Islet precursor cell (in vitro differentiated cells): ENCODE measurements at places on chromosomes 7 and 10.

DNA sequence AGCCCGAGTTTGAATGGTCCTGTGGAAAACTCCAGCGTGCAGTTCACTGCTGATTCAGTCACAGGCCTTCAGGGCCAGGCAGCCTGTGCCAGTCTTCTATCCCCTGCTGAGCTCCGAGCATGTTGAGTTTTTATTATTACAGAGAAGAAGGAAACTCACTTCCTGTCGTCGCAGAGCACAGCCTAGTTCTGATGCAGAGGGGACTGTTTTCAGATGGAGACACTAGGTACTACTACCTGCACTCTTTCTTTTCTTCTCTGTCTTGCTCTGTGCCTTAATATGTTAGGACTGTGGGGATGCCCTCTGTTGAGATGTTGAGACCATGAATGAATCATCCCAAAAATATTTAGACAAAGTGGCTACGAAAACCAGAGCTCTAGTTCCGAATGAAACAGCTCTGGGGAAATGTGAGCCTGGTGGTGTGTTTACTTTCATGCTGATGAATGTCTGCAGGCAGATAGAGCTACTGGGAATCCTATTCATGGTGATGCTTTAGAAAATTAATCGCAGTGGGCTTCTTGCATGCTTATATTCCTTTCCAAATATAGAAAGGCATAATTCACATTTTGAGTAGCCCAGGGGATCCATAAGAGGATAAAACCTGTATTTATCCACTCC lies 29.6 kb downstream of the CASP7 start:
- peak; percentile 85 for DNase-seq

GRCh38 chr10:114045136-114046086 lies 1.7 kb downstream of the ADRB1 start:
- DNase-seq = peak; percentile 64

DNA sequence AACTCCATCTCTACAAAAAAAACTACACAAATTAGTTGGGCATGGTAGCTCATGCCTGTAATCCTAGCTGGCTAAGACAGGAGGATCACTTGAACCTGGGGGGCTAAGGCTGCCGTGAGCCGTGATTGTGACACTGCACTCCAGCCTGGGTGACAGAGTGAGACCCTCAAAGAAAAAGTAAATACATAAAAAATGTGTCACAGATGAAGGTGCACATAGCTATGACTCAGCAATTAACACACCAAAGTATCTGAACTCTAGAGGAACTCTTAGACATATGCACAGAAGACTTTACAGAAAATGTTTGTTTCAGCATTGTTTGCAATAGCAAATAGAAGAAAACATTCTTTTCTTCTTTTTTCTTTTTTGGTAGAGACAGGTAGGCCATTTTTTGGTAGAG lies 8.3 kb downstream of the C10orf62 start:
- no peak for DNase-seq

DNA sequence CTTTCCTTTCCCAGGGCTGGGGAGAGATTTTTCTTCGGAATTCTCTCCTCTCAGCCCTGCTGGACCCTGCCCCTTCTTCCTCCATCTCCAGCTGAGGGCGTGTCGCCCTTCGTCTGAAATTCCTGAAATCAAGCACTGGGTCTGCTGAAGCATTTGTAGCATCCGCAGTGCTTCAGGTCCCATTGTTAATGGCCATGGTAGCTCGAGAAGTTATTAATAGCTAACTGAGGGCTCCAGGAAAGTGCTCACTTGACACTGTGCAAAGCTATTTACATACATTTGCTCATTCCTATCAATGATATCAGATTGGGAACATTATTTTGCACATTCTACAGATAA lies 515 bp downstream of the FAM149B1 start:
- DNase-seq = no peak

- no peak for DNase-seq
These were observed 11.8 kb upstream of the PDCD4 start for GRCh38 chr10:110859973-110860376.

GRCh38 chr7:94571816-94572215 lies 62.2 kb downstream of the CASD1 start:
- DNase-seq = no peak

DNA sequence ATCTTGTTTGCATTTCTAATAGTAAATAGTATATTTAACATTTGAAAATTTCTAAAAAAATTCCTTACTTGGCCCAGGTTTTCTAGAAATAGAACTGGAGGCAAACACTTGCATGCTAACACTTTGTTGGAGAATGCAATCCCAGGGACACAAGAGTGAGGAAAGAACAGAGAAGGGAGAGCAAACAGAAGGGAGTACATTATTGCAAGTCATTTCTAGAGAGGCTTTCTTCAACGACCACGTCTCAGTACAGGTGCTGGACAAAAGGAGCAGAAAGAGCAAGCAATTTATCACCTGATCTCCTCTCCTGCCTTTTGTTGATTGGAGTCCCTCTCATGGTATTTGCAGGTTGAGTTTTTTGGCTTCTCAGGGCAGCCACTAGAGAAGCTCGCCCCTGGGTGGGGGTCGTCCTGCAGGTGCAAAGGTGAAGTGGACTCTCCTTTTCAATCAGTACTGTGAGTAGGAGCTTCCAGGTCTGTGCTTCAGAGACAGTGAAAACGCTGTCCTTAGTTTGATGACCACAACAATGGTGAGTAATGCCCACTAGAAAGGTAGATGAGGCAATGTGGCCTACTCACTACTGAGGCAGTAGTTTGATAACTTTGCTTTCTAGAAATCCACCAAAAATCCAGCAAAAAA lies 5.2 kb downstream of the CPED1 start:
- DNase-seq = no peak

- DNase-seq = no peak
These were observed 255.0 kb downstream of the RPS24 start for GRCh38 chr10:78288663-78289062.

GRCh38 chr7:2729031-2729892 lies 41.3 kb downstream of the AMZ1 start:
- no peak for DNase-seq

DNA sequence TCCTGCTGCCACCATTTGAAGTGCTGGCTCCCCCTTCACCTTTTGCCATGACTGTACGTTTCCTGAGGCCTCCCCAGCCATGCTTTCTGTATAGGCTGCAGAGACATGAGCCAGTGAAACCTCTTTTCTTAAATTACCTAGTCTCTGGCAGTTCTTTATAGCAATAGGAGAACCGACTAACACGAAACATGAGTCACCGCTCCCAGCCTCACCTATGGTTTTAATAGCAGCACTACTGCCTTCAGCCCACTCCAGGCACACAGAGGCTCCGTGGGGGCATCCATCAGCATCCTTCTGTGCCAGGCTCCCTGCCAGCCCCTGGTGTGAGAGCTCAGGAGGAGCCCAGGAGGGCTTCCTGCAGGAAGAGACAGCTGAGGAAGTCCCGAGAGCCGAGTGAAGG lies 5.5 kb upstream of the ZNF316 start:
- DNase-seq = no peak

- DNase-seq = no peak
These were observed 61.8 kb downstream of the PYROXD2 start for GRCh38 chr10:98353170-98353569.

- no peak for DNase-seq
These were observed 149.7 kb downstream of the WNT2 start for GRCh38 chr7:117173035-117173770.

- DNase-seq = no peak
These were observed 71.5 kb upstream of the NOBOX start for GRCh38 chr7:144474800-144475615.

DNA sequence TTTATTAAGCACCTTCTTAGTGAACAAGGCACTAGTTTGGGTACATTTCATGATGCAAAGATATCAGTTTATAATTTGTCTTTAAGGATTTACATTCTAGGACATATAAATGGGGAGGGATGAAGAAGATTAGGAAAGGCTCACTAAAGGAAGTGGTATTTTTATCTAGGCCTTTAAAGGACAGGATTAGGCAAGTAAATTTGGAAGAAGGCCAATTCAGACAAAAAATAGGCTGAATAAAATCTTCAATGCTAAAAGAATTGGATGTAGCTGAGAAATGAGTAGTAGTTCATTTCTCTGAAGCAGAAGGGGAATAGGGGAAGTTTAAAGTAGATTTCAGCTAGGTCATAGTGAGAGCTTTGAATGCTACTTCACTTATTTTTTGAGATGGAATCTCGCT lies 4.8 kb upstream of the FAM24B start:
- no peak for DNase-seq

GRCh38 chr7:105097619-105098018 lies 83.6 kb downstream of the KMT2E start:
- no peak for DNase-seq

GRCh38 chr10:1677307-1677939 lies 59.9 kb downstream of the ADARB2 start:
- no peak for DNase-seq

GRCh38 chr10:113520690-113521474 lies 32.0 kb upstream of the HABP2 start:
- DNase-seq = peak; percentile 83

- peak; percentile 80 for DNase-seq
These were observed 11.0 kb upstream of the LFNG start for GRCh38 chr7:2508327-2509215.

DNA sequence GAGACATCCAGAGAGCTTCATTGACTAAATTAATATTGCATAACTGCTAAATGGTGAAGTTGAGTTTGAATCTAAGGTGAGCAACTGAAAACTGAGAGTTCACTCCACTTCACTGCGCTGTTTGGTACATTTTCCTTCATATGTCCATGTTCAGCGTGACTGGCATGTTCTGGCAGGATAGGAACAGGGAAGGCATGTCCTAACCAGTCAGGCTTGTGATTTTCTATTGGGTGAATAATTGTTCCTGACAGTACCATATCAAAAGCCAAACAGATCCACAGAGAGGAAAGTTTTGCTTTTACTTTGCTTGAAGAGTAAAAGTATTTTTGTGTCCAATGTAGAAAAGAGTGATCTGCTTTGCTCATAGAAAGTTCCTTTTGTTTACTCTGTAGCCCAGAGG lies 53.2 kb downstream of the WDFY4 start:
- DNase-seq = no peak

DNA sequence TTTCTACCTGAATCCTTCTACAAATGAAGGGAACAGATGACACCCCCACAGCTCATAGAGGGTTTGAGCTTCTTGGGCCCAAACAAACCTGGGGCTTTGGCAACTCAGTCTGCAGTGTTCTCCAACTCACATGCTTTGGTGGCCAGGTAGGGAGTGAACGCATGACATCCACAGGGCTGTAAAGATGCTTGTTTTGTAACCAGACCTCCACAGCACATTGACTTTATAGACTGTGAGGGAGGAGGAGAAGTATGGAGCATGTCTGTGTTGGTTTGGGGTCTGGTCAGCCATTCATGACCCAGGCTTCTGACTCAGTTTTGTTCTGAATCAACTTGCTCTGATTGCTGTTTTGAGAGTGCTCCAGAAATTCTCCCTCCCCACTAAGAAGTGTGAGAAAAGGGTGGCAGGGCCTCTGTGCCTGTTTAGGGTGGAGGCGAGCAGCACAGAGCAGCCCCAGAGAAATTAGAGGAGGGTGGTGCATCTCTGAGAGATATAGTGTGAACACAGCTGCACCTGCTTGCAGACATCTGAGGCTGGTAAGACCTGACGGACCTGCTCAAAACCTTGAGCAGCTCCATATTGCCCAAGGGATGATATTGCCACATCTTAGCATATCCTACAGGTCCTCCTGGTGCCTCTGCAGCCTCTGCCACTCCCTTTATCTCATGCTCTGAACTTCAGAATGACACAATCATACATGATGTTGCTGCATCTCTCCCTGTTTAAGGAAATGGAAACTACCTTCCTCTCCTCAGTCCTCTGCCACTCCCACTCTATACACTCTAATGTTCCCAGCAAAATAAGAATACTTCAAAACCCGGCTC lies 287.7 kb downstream of the ABCA13 start:
- DNase-seq = no peak

GRCh38 chr10:104057717-104058116 lies 28.0 kb downstream of the COL17A1 start:
- DNase-seq = no peak

GRCh38 chr7:25996006-25996408 lies 156.0 kb upstream of the NFE2L3 start:
- no peak for DNase-seq

- no peak for DNase-seq
These were observed 29.9 kb upstream of the PBLD start for GRCh38 chr10:68362590-68362989.

GRCh38 chr10:113340282-113340681 lies 212.6 kb upstream of the HABP2 start:
- no peak for DNase-seq

DNA sequence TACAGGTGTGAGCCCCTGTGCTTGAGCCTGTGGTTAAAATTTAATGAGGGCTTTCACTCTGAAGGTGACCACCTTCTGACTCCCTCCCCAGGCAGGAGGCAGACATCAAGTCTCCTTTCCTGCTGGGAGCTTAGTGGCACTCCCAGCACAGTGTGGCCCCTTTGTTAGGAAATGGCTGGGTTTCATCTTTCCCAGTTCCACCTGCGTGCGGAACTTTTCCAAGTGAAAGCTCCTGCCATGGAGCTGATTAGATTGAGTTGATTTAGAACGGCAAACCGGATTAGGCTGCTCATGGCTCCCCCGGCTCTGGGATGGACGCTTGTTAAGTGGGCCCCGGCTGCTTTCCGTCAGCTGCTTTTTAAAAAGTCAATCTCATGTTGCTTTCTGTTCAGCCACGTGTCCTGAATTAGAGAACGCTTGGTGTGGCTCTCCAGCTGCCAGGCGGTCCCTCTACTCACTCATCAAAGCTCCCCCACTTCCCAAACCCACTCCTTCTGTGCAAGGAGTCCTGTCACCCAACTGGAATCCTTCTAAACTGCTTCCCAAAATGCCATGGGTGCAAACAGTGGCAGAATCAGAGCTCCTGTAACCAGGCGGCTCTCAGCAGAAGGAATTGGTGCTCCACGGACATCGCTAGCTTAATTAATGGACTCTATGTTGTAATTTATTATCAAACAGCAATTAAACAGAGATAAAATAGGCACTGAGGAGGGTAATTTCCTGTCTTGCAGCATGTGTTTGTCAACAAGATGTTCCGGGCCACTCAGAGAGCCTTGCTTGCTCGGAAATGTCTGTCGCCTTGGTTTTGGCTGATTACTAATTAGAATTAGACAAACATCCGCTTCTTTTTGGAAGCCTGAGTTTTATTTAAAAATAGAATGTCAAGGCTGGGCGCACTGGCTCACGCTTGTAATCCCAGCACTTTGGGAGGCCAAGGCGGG lies 551.2 kb downstream of the GALNT17 start:
- no peak for DNase-seq

GRCh38 chr10:5832946-5833345 lies 19.7 kb upstream of the GDI2 start:
- DNase-seq = no peak

DNA sequence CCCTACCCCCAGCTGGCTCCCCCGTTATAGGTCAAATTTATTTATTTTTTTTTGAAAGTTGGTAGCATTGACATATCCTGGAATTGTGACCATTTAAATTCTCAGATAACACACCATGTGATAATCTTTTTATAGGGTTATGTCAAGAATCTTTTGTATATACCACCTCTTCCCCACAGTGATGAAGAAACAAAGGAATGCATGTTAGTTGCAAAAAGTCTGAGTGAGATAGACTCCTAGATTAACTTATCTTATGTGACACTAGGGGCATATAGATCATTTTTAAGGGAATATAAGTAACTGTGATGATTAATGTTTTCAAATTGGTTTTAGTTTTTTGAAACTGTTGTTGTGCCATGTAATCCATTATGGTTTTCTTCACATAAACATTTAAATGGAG lies 68.3 kb downstream of the MLLT10 start:
- no peak for DNase-seq
